DMS153 (cell line): ENCODE measurements at places on chromosomes 5 and 9.
A peak's percentile ranks its signal among the peaks of the same experiment; 100 is the strongest.

DNA sequence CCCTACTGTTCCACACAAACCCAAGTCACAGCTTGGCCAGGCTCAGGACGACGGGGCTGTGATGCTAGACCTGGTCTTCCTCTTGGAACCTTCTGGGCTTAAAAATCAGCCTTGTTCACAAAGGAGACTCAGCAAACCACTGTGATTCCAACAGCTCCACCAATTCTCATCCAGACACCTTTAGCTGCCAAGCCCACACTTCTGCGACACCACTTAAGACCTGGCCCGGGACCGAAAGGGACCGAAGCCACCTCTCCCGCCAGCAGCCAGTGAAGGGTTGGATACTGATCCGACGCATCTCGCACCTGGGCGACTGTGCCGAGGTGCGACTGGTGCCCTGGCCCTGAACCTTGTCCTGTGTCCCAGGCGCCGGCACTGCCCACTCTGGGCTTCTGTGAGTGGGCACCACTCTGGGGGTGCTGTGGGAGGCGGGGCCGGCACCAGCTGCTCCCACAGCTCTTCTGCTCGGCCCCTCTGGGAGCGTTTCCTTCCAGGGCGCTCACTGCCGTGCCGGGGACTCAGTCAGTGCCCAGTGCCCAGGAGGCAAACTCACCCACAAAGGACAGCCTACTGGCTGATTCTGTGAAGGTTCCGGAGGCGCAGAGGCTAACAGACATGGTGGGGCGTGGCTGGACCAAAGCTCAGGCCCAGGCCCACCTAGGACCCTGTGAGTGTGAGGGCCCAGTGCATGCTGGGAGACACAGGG is 50.9 kb downstream of the EXD3 start:
- DNase-seq = no peak

- DNase-seq = no peak
Observed at GRCh38 chr5:120327180-120327579, 136.9 kb upstream of the PRR16 start.

- no peak for DNase-seq
Observed at GRCh38 chr5:98750693-98751092, 22.8 kb upstream of the RGMB start.

GRCh38 chr5:172838151-172838875 is 4.3 kb downstream of the ERGIC1 start:
- DNase-seq = no peak

GRCh38 chr9:20754556-20754955 is 70.5 kb downstream of the FOCAD start:
- no peak for DNase-seq

GRCh38 chr9:127589955-127590370 is 22.1 kb upstream of the STXBP1 start:
- DNase-seq = peak; percentile 52
